Progenitor cell of endocrine pancreas (in vitro differentiated cells): ENCODE measurements at places on chromosomes 11 and 22.

- no peak for DNase-seq
Observed at GRCh38 chr11:103494491-103494890, 385.3 kb downstream of the DYNC2H1 start.

- no peak for DNase-seq
Observed at GRCh38 chr11:1348146-1348795, 38.8 kb upstream of the TOLLIP start.

GRCh38 chr11:126791991-126792390 lies 208.6 kb downstream of the KIRREL3 start:
- DNase-seq = no peak

- peak; percentile 6 for DNase-seq
Observed at GRCh38 chr22:23064381-23065068, 5.8 kb upstream of the GNAZ start.

- no peak for DNase-seq
Observed at GRCh38 chr22:44793106-44793505, 40.7 kb downstream of the ARHGAP8 start.

DNA sequence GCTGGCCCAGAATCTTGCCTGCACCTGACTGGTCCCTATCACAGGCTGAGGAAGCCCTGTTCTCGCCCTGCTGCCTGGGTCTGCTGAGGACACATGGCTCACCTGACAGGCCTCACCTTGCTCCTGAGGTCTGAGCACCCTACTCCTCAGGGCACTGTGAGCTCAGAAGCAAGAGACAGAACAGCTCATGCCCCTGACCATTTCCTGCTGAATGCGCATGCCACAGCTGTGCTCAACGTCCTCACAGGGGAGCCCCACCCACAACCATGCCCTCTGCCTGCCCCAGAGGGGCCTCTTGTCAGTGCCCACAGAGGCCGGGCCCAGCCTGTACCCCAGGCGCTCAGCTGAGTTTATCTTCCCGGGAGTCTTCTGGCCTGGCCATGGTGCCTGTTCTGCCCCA lies 2.8 kb upstream of the TSPO start:
- no peak for DNase-seq

DNA sequence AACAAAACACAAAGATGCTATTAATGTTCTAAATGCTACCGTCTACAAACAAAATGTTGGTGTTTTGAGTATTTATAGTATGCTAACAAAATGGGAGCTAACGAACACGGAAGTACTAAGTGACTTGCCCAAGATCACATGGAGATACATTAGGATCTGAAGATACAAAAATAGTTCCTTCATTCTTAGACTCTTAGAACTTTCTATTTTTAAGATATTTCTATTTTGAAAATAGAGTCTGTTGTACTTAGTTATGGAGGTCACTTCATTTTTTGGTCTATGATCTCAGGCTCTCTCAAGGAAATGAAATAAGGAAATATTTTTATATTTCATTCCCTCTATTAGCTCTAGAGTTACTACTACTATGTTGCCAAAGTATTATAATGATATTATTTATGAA lies 64.2 kb downstream of the APOL5 start:
- DNase-seq = no peak

- no peak for DNase-seq
Observed at GRCh38 chr22:23744001-23744400, 6.9 kb downstream of the ZNF70 start.
